ENCODE measurements at places on chromosomes 4 and X. TPM values are rescaled to one million over a fixed set of nuclear protein-coding genes. Genes with fewer than 3 reads are reported as not detected.

DNA sequence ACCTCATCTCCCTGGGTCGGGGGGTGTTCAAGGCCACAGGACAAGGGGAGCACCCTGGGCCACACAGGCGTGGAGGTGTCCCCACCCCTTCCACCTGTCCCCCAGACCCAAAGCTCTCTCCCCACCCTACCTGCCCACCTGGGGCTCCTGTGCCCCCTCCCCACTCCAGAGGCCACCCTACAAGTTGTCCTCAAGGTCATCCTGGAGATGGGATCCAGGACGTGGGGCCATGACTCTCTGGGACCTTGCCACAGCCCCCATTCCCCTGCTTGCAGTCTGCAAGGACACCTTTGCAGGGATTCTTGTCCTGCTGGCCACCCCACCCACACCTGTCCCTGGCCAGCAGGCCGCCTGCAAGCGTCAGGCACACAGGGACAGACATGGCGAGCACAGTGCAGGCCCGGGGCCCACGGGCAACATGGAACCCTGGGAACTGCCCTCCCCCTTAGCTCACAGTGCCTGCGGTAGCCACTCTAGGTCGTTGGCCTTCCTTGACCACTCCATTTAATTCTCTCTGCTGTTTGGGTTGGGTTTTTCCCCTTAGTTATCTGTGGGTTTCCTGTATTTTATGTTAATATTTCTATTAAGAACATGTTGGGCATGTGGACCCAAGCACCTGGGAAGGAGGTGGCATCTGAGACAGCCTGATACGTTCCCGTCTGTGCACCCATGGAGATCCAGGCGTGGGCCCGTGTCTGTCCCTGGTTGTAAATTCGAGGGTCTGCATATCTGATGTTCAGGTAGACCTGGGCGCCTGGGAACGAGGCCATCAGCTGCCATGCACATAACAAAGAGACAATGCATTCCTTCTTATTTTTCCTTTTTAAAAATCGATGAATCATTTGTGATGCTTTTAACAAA is 197.5 kb downstream of the AFAP1 start:
- DNase-seq: no peak

DNA sequence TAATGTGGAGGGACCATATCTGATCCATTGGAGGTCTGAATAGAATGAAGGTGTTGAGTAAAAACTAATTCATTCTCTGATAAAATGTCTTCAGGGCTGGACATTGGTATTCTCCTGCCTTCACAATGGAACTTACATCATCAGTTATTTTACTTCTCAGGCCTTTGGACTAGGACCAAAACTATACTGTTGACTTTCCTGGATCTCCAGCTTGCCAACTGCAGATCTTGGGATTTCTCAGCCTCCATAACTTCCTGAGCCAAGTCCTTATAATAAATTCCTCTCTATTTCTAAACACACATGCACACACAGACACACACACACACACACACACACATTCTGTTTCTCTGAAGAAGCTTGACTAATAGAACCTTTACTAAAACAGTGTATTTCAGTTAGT is 1858.6 kb upstream of the ADGRL3 start:
- DNase-seq: no peak

GRCh38 chr4:13521047-13521446 is 23.3 kb downstream of the NKX3-2 start:
- no peak for DNase-seq

DNA sequence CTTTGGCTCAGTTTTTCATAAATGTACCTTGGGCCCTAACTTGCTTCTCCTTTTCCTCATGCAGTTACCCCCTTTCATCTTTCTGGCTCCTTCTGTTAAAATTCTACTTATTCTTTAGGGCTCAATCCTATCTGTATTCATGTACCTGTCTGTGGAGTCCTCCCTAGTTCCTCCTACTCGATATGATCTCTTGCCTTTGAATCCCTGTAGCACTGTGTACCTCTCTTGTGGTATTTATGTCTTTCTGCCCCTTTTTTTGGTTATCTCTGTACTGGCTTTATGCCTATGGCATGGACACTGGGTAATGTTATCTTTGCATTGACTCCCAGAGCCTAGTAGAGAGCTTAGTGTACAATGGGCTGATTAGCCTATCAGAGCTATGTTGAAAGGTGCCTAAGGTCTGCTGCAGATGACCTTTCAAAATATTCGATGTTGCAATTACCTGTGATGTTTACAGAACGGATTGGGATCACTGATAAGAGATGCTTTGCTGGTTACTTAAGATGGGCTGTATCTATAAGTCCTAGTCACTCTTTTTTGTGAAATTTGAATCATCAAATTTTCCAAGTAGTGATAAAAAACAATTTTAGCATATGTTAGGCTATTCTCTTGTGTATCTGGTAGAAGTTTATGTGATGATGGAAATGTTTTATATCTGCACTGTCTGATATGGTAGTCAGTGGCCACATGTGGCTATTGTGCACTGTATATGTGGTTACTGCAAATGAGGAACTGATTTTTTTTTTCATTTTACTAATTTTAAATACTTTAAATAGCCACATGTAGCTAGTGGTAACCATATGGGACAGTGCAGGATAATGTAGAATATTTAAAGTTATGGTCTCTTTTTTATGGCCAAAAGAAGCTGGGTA is 33.5 kb downstream of the TMEM164 start:
- no peak for DNase-seq

DNA sequence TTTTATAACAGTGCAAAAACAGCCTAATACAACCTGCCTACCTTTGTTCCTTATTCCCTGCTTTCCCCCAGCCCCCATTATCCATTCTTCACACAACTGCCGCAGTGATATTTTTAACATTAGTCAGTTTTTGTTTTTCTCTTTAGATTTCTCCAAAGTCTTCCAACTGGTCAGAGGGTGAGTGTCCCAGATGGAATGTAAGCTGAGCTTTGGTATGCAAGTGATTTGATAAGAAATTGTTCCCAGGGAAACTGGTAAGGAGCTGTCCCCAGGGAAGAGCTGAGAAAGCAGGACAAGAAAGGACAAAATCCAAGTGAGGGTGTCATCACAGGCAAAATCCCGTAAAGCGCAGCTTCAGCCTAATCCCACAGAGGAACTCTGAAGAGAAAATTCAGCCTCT is 475.5 kb upstream of the ADGRL3 start:
- no peak for DNase-seq

- no peak for DNase-seq
Measured at GRCh38 chrX:138026211-138026610, 460.3 kb downstream of the ZIC3 start.

- DNase-seq: no peak
Measured at GRCh38 chr4:182918791-182919302, 1.7 kb upstream of the DCTD start.

DNA sequence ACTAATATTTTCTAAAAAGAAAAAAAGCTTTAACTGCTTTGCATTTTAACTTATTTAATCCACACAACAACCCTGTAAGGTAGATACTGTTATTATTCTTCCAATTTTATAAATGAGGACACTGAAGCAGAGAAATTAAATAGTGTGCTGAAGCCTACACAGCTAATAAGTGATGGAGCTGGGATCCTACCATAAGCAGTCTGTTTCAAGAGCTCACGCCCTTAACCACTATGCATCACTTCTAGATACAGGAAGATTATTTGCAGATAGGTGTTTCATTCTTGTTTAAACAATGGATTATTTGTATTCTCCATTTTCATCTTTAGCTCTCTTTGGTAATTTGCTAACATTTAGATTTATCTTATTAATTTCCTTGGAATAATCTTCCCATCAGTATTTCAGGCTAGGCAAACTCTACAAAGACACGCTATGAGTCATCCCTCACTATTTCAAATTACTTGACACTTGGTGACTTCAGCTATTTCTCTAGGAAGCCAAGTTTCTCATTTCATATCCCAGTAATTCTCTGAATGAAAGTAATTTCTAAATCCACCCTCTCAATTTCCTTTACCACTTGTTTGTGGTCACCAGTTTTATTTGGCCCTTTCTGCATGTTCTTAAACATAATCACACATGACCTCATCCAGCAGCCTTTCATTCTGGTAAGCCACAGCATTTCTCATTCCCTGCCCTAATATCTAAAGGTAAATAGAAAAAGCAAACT is 67.3 kb downstream of the ASB9 start:
- no peak for DNase-seq

- no peak for DNase-seq
Measured at GRCh38 chr4:109959195-109959594, 46.5 kb downstream of the EGF start.

The FRMD7 gene
- total RNA-seq: not detected

The MAGEA9B gene
- total RNA-seq: not detected

The DOCK11 gene
- 20.6 TPM for total RNA-seq

The RHOXF2 gene
- total RNA-seq: not detected

The PAGE2 gene
- total RNA-seq: not detected

The CT55 gene
- total RNA-seq: not detected

The MTCP1 gene
- total RNA-seq: 6.9 TPM

The PNMA6F gene
- not detected for total RNA-seq

The CLDN34 gene
- total RNA-seq: not detected

Data from vagina (tissue), 2 donors.